Amniotic epithelial cell (primary cell): ENCODE measurements at places on chromosomes 2 and 18.
A peak's percentile ranks its signal among the peaks of the same experiment; 100 is the strongest.

DNA sequence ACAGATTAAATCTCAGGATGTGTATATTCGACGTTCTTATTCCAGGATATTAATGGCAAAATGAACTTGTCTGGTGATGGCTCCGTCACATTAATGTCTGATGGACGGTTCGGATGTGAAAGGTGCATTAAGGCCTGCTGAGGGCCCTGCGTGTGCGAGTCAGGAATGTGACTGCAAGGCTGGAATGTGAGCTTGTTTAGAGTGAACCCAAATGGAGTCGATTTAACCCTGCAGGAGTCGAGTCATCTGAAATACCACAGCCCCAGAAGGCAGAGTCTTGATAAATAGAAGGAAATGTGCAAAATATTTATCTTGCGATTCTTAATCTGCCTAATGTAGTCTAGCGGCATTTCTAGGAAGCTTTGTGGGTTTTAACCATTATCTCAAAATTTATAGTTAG, 44.3 kb downstream of the RDH14 start:
- peak; percentile 93 for DNase-seq

DNA sequence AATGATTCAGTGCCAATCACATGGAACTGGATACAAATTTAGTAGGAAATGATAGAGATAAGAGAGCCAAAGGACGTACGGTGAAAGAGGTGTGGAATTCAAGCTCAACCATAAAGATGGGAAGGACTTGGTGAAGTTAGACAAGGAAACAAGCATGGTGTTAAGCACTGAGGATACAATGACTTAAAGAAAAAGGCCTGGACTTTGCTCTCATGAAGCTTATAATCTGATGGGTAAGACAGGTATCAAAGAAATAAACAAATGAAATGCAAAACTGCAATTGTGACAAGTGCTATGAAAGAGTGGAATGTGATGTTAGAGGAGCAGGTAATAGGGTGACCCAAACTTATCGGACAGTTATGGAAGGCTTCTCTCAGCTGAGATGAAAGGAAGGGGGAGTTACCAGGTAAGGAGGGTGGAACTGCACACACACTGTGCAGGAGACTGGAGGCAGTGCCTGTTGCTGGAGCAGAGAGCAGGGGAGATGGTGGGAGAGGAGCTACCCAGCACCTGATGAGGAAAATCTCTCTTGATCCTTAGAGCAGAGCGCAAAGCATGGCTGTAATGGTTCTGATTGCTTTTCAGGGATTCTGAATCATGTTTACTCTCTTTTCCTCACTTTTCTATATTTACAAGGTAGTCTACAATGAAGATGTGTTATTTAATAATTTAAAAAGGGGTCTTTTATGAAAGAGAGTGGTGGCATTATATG, 107.6 kb upstream of the BZW1 start:
- DNase-seq = no peak

DNA sequence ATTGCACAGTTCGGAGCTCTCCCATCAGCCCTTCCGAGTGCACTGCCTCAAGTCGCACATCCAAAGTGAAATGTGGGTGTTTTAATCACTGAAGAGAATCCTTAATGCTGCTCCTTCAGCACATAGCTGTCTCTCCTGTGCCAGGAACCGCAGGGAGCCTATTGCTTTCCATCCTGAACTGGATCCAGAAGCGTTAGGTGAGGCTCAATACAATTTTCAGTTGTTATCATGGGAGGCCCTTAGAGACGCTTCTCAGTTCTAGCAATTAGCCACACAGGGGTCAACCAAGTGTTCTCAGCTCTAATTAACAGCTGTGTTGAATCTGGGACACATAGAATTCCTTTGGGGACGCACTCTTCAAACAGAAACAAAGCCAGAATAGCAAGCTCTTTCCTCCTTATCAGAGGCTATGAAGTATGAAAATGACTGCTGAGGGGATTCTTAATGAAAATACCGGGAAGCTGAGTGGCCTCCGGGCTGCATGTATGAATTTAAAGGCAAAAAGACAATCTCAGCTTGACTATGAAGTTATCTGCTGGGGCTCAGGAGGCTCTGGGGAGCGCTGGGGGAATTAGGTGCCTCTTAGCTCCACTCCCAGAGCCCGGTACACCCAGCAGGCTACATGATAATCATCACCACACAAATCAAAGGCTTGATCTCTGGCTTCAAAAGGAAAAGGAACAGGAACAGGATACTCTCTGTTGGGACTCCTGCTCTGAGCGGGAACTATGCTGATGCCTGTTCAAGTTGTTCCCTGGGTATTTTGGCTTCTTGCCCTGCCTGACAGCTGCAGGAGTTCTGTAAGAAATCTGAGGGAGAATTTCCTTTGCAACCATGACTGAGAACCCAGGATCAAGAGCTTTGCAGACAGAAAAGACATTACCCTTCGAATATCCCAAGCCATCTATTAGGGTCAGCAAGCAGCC, 55.4 kb upstream of the NCOA1 start:
- peak; percentile 69 for DNase-seq

- DNase-seq = no peak
Observed at GRCh38 chr2:76310894-76311633, 600.3 kb upstream of the GCFC2 start.

DNA sequence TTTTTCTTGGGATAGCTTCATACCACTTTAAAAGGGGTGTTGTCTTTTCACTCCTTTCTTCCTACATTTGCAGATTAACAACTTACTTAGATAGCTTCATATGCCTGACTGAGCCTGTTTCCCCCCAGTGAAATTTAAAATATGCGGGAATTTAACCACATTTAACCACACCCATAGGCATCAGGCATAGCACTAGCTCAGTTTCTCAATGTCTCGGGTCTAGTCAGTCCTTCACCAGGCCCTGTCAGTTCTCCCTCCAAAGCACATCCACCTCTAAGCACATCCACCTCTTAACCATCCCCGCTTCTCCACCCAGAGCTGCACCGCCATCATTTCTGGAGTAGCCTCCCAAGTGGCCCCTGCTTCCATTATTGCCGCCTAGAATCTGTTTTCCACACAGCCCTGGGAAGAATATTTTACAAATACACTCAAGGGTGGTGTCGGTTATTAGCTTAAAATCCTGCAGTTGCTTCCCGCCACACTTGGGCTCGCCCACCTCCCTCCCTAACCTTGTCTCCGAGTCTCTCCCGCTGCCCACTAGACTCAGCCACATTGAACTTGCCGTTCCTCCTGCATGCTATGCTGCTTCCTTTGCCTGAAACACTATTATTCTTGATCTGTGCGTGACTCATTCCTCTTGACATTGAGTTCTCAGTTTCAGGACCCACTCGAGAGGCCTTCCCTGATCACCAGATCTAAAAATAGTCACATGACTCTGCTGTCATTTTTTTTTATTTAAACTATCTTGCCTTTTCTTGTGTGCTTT, 68.3 kb downstream of the SPTBN1 start:
- peak; percentile 85 for DNase-seq

GRCh38 chr18:55214534-55214933, 255.3 kb upstream of the CCDC68 start:
- DNase-seq = no peak

GRCh38 chr2:225091336-225091735, 49.1 kb upstream of the DOCK10 start:
- peak; percentile 95 for DNase-seq

DNA sequence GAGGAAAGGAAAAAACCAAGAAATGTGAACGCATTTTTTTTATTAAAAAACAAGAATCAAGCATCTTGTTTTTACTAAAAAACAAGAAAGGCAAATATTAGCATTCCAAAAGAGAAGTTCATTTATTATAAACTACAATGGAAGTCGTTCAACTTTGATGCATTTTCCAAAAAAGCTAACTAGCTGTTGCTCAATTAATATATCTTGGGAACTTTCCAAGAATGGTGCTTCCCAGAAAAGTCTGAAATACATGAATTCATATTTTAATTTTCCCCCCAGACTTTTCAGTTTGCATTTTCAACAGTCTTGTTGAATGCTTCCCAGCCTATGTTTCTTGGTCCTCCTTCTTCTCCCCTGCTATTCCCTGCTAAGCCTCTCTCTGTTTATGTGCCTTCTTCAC, 7.5 kb upstream of the RND3 start:
- DNase-seq = no peak

GRCh38 chr18:28177828-28178635, 1.1 kb upstream of the CDH2 start:
- DNase-seq = no peak

GRCh38 chr2:62641410-62641843, 64.1 kb upstream of the EHBP1 start:
- DNase-seq = peak; percentile 49

DNA sequence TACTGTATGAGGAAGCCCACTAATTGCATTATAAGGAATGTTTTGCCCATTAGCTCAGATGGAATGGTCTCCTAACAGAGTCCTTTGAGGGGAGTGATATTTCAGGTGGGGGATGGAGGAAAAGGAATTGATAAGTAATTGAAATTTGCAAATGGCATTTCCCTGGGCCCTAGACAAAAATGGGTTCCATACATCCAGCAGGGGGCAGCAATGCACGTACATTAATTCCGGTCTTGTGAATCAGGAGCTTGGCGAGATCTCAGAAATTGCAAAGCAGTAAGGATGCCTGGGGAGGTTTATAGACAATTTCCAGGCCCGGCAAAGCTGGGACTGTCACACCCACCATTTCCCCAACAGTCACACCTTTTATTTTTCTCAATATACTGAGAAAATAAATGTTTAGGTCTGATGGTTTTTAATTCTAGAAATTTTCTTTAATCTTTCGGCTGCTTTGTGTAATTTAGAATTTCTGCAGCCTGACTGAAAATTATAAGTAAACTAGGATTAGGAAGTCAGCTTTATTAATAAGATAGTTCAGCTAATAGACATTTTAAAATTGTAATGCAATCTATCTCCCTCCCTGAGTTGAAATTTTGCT, 122.8 kb downstream of the LYPD1 start:
- DNase-seq = peak; percentile 61

DNA sequence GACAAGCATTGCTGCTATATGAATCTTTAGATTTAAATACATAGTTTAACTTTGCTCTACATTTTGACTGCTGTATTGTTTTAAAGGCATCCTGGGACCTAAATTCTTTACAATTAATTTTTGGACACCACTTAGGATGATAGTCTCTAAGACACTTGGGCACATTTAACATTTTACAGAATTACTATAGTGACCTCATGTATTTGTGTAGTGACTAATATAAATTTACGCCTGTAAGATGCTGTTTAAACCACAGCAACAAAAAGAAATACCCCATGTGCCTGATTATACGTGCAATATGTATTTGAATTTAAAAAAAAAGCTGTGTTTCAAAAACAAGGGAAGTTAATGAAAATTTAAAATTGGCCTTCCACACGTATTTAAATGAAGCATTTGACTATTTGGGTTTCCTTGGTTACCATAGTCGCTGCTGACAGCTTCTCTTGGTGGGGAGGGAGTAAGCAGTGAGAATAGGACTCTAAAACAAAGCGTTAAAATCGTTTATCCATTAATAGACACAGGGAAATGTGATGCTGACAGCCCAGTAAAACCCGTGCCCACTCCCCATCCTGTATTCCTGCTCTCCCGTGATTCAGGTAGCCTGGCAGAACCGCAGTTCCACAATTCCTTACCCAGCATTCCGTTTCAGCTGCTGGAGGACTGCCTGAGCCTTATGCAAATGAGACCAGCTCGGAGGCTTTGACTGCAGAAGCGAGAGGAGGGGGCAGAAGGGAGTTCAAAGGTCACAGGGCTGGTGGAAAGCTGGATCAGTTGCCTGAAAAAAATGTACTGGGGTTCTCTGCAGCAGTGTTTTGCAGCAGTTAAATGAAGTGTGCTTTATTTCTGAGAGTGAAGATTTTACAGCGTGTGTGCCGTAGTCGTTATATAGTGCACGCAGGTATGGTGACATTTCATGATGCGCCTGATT, 104.3 kb downstream of the CSRNP3 start:
- DNase-seq = peak; percentile 34

DNA sequence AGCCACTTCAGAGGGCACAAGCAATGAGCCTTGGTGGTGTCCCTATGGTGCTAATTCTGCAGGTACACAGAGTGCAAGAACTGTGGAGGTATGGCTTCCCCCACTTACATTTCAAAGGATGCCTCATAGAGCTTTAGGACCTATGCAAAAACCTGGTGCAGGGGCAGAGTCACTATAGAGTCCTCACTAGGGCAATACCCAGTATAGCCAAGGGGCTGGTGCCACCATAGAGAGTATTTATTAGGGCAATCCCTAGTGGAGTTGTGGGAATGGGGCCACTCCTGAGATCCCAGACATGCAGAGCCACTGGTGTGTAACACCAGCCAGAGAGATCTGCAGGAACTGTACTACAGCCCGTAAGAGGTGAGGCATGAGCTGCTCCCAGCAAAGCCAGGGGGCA, 312.2 kb downstream of the SLC4A3 start:
- no peak for DNase-seq

DNA sequence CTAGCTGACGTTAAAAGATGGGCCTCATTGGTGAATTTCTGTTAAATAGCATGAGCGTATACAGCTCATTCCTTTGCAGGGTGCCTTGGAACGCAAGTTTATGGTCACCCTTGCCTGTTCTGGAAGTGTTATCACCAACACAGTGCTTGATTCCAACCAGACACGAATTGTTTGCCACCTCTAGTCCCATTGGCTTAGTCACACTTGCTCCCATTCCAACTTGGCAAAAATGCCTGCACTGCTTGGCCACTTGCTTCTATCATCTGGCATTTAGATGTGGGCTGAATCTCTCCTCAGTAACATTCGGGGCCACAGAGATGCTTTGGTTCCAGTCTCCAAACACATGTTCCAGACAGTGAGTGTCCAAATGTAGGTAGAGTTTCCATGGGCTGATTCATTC, 27.5 kb upstream of the ACVR1 start:
- DNase-seq = no peak

- no peak for DNase-seq
Observed at GRCh38 chr18:72868585-72869225, 918 bp upstream of the NETO1 start.

DNA sequence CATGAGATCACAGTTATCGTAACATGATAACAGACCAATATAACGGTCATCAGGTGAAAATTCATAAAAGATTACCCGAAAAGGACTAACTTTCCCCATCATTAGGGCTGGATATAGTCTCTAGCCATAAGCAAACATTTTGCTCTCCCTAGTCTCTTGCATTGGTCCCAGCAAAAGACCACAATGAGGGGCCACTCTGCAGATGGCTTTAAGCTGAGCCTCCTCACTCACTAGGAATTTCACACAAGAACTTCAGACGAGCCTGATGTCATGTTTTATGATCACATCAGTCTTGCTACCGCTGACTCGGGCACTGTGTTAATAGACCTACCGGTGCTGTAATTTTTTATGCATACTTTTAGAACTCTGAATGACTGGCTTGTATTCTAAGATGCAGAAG, 35.2 kb downstream of the STK17B start:
- DNase-seq = peak; percentile 15

DNA sequence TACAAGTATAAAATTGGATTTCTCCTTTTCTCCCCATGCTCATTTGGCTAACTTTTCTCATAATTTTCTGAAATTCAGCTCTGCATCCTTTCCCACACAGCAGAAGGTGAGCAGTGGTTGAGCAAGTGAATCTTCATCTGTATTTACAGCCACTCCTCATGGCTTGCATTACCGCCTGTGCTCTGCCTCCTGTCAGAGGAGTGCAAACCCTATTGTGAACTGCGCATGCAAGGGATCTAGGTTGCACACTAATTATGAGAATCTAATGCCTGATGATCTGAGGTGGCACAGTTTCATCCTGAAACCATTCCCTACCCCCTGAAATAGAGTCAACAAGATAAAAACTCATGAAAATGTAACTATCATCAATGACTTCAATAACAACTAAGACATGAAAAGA, 20.0 kb downstream of the ME2 start:
- no peak for DNase-seq
